ENCODE measurements at places on chromosomes 6 and 20. TPM values are rescaled to one million over a fixed set of nuclear protein-coding genes. Genes with fewer than 3 reads are reported as not detected.
A peak's percentile ranks its signal among the peaks of the same experiment; 100 is the strongest.

- no peak for DNase-seq
Measured at GRCh38 chr6:144036064-144036834, 28.2 kb upstream of the PLAGL1 start.

Gene SCGN
- not detected for total RNA-seq

Gene EFCAB8
- not detected for total RNA-seq

GRCh38 chr6:159416891-159417560, 247.8 kb downstream of the FNDC1 start:
- no peak for DNase-seq

DNA sequence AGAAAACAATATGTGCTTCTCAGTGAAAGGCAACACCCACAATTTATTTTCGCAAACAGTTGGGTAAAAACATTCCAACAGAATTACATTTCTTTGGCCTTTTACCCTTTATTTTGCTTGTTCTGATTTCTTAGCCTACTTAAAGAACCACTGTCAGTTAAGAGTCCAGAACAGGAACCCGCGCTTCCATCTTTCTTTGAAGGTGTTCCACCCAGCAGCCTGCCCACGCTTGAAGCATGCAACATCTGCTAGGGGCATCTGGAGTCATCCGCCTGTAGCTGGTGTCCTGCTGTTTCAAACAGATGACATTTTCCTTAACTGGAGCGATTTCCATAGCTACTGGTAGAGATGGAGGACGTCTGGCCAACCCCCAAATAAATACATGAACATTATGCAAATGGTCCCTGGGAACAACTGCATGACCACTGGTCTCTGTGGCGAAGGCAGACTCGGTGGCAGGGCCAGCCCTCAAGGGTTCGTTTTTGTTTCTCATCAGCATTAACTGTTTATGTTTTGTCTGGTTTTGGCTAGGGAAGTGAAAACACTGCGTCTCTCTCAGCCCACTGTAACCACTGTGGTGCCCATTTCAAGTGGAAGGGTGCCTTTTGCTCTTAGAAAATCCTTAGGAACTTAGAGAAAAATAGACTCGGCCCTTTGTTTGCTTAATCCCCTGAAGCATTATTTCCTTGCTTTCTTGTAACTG, 51.6 kb downstream of the LAMA4 start:
- DNase-seq, result no peak

- DNase-seq, result no peak
Measured at GRCh38 chr20:14597206-14597715, 259.8 kb upstream of the FLRT3 start.

DNA sequence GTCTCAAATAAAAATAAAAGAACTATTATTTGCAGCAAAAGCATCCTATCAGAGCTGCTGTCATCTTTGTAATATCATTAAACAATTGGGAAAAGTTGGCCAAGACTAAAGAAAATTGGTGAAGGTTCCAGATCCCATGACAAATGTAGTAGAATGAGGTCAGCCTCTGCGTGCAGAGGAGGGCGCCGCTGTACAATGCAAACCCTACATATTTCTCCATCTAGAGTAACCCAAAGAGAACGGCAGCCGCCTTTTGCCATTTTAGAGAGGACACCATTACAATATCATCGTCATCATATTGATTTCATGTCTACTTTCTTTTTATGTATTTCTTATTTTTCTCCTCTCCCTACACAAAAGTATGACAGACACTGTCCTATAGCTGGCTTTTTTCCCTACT, 59.5 kb downstream of the ZMYND8 start:
- peak; percentile 34 for DNase-seq

DNA sequence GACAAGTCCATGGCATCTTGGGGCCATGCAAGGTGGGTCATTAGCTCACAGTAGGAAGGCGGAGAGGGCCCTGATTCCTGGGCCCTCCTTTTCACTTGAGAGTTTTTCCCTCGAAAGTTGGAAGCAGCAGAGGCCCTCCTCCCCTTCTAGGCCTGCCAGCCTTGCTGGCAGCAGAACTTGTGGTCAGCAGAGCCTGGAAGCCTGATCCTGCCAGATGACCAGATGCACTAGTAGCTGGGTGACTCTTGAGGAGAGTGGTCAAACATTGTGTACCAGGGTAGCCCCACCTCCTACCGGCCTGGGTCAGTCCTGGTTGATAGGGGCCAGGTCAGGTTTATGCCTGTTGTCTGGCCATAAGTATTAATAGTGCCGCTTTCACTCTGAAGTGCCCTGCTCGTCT, 3.8 kb upstream of the HMGA1 start:
- DNase-seq, result no peak

DNA sequence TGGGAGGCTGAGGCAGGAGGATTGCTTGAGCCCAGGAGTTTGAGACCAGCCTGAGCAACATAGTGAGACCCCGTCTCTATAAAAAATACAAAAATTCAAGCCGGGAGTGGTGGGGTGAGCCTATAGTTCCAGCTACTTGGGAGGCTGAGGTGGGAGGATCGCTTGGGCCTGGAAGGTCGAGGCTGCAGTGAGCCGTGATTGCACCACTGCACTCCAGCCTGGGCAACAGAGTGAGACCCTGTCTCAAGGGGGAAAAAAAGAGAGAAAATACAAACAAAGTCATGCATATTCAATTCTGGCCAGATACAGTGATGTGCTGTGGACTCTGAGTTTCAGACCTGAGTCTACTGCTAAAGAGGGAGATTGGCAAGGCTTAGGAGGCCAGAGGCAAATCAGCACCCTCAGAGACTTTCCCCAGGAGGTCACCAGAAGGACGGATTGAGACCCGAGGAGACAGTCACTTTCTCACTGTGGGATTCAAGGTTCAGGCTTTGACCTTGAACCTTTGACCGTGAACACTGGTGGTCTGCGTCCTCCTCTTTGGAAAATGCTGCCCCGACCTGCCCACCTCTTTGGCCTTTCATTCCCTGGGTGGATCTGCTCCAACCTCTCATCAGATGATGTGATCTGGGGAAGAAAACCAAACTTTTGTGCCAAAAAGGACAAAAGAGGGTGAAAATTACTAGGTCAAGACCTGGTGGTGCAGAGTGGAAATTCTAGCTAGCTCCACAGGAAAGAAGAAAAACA, 31.2 kb downstream of the TGM2 start:
- no peak for DNase-seq

DNA sequence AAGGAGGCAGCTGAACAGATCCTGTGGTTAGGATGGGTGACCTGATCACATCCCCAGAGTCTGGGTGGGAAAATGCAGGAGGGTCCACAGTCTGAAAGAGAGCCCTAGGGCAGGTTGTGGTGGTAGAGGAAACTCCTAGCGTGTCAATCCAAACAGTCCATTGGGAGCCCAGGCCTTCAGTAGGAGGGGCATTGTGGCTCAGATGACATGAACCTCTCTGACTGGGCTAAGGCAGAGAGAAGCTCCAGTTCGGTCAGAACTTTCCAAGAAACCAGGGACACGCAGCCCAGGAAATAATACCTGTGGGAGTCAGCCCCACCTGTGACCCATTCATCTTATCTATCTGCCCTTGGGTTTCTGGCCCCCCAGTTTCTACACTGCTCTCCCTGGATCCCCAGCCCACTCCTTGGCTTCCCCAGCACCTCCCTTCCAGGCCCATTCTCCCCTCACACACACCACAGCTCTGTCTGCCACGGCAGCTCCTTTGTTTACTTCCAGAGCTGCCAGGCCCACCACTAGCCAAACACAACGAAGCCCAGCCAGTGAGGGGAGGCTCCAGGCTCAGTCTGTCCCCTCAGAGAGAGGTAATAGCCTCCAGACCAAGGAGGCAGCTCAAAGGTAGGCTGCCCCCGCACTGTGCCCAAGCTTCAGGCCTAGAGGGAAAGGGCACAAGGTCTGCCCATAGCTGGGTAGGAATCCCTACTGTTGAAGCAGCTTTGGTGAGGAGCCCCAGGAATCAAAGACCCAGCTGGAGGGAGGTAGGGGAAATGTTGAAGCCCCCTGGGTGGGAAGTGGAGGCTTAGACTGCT, 6.2 kb downstream of the GDF5 start:
- DNase-seq, result no peak

- no peak for DNase-seq
Measured at GRCh38 chr20:39830903-39831302, 858.1 kb downstream of the MAFB start.

Data from PC-3 (cell line).